ENCODE measurements at places on chromosomes 3 and 15.

DNA sequence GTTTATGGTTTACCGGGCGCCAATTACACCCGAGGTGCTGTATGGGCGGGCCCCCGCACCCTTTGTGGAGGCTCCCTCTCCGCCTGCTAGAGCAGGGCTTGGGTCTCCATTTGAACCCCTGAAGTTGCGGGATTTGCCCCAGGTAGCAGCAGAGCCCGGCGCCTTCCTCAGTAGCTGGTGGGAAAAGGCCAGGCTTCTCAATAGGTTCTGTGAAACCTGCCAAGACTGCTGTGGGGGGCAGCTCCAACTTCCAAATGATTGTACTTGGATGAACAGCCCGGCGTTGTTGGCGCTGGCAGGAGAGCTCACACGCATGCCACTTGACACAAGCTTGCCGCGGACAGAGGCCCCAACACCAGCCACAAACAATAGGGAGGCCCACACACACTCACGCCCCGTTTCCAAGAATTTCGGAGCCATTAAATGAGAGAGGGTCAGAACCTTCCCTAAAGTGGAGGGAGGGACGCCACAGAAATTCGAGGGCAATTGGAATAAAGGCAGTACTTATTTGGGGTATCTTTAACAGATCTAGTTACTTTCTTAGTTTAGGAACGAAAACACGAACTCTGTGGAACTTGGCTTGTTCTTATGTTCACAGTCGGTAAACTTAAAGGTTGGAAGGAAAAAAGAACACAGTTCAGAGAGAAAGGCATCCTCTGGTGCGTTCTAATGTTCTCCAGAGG is 1.4 kb downstream of the EPHB3 start:
- no peak for DNase-seq

DNA sequence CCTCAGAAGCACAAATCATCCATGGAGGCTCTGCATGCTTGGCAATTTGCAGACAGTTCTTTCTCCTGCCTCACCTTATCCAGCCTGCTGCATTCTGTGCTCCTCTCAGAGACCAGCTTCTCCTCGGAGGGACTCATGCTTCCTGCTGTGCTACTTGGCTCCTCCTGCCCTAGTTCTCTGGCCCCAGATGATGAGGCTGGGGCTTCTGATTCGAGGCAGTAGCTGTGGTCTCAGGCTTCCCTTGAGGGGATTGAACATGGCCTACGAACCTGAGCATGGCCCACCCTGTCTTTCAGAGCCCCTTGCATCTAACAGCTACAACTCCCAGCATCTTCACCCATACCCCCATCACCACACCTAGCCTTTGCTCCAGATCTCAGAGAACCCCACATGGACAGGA is 6.7 kb downstream of the VIPR1 start:
- DNase-seq: no peak

DNA sequence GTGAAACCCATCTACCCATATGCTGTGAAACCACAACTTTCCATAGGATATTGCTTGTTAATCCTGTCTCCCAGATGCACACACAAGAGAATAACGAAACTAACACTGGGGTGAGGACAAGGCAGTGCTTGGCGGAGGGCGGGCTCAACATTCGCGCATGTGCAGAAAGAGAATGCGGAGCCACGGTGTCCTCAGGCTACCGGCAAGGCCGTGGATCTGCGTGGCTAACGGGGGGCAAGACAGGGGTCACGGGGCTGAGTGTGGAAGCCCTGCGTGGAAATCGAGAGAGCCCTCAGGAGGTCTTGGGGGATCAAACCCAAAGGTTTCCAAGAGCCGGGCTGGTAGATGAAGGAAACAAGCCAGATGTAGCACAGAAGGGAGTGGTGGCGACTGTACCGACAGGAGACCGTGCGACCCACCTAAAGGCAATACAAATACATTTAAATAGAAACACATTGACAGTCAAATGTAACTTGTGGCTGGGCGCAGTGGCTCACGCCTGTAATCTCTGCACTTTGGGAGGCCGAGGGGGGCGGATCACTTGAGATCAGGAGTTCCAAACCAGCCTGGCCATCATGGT is 48.5 kb upstream of the TRA2B start:
- DNase-seq: no peak

DNA sequence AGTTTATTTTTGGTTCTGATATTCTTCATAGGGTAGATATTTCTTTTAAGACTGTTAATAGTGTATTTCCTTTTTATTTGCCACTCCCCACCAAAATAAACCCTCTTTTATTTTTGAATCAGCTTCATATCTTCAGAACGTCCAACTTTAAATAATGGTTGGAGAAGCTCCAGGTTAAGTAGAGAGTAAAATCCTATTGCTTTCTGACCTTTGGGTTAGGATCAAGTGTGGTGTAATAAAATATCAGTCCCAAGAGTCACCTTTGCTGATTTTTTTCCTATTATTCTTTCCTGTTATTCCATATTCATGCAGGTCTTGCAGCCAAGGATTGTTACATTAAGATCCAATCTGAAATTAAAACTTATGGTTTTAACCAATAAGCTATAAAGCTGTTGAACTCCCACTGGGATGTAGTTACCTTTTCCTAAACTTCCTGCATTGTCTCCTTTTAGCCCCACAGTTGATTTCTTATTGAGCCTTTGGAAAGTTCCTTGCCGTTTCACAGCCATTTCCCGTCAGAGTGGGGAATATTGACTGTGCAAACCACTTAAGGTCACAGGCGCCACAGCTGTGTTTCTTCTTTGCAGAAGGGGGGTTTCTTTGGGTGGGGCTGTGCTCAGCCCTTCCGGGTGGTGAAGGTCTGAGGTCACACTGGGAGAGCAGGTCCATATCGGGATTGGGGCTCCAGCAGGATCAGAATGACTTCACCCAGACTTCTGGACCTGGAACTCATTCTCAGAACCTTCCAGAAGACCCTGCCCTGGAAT is 287.3 kb upstream of the CTDSPL start:
- no peak for DNase-seq

GRCh38 chr3:184733181-184733580 is 21.3 kb upstream of the MAGEF1 start:
- DNase-seq: no peak

DNA sequence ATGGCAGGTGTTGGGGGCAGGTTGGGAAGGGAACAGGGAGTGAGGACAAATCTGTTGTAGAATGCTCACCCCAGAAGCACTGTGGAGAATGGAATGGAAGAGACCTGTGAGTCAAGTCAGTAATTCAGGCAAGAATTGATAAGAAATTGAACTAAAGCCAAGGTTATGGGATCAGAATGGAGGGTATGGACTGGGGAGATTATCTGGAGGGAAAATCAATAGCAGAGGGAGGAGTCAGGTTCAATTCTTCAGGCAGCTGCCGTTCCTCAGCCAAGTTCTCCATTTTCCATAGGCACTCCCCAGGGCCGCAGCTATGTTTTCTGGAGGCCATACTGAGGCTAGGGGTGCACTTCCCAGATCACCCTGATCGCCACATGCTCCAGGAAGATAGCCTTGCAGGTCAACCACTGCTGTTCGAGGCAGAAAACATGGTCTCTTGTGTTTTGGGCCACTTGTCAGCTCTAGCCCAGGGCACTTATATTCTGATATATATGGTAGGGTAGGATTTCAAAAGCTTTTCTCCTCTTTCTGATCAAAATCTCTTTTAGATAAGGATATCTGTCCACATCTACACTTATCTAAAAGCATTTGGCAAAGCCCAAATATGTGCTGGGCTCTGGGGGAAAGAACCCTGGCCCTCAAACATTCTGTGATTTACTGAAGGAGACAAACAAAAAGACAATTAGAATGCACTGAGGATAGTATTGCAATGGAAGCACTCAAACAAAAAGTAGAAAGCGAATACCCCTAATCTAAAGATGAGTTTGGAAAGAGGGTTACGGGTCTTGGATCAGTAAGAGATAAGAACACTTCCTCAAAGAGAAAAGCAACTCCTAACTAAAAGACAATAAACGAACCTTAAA is 92.3 kb downstream of the TMEM212 start:
- no peak for DNase-seq
